ENCODE measurements at places on chromosomes 4 and X.

- DNase-seq: no peak
Measured at GRCh38 chrX:135191838-135192237, 20.6 kb upstream of the CT55 start.

GRCh38 chr4:48380583-48381167, 39.3 kb downstream of the SLAIN2 start:
- peak; percentile 65 for DNase-seq

DNA sequence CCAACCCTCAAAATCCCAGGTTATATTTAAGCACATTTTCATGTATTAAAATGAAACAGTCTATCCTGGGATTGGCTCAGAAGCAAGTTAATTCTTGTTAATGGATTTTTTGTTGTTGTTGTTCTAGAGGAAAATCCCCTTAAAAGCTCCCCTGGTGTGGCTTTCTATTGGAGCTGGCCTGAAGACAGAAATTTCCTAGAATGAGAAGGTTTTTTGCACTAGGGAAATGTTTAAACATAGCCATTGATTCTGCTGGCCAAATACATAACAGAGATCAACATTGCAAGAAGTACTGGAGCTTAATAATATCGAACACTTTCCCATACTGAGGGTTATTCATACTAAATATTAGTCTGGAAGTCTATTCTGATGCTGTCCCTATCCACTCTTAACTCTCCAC, 148.8 kb upstream of the PCDH18 start:
- DNase-seq: no peak

- DNase-seq: no peak
Measured at GRCh38 chrX:153353416-153353815, 19.5 kb downstream of the ZNF275 start.

DNA sequence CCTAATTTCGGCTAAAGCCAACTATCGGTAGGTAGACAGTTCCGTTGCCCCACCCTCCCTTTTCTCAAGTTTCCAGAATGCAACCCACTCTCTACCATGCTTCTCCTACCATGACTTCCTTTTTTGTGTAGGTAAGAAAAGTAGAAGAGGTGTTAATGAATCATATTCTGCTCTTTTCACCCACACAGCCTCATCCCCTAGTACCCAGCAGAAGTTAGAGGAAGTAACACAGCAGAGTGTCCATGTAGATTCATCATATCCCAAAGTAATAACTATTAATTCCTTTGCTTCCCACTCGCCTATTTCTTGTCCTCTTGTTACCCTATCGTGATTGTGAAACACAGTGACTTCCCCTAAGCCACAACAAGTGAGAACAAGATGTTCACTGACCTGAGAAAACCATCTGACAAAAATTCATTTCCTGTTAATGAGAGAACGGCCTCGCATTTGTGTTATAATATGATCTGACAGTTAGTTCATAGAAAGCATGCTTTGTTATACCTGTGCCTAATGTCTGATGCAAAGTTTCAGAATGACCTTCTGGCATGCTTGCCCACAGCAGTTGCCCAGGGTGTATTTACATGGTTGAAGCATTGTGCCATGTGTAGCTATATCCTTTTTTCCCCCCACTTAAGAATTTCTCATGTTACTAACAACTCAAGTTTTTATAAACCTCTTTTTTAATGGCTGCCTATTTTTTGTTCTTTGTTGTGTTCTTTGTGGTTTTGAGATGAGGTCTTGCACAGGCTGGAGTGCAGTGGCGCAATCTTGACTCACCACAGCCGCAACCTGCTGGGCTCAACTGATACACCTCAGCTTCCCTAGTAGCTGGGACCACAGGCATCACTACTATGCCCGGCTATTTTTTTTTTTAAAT, 185.6 kb downstream of the RAP1GDS1 start:
- DNase-seq: peak; percentile 69

- peak; percentile 48 for DNase-seq
Measured at GRCh38 chrX:103687073-103687695, 685 bp upstream of the MORF4L2 start.

DNA sequence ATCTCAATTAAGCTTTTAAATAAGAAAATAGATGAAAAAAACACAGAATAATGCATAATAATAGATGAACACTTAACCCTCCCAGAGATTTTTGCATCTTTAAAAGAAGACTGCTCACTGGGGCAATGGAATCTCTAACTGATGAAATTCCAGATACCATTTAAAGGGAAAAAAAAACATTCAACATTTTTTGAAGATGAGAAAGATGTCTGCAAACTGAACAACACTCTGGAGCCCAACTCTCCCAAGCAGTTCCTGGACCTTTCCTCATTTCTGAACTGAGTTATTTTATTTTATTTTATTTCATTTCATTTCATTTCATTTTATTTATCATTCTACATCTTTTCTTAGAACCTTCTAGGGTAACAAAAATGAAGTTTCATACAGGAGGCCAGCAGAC, 90.7 kb downstream of the CORIN start:
- no peak for DNase-seq

GRCh38 chrX:9948406-9948805, 18.8 kb upstream of the CLDN34 start:
- no peak for DNase-seq

DNA sequence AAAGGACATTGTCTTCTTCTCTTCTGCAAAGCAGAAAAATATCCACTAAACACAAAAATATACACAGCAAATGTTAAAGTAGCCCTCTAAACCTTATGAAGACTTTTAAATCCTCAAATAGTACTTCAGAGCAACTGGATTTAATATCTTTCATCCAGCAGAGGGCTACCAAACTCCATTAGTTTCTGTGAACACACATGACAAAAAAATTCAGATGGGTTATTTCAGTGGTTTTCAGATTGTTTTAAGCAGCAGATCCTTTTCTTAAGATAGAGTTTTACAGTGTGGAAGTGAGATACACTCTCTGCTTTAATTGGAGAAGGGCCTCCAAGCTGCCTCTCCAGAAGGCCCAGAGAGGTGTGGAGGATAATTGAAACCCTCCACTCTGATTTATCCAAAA, 56.7 kb downstream of the ANK2 start:
- no peak for DNase-seq

Measured in AML-193 (cell line).